ENCODE measurements at places on chromosomes 2 and 18.

DNA sequence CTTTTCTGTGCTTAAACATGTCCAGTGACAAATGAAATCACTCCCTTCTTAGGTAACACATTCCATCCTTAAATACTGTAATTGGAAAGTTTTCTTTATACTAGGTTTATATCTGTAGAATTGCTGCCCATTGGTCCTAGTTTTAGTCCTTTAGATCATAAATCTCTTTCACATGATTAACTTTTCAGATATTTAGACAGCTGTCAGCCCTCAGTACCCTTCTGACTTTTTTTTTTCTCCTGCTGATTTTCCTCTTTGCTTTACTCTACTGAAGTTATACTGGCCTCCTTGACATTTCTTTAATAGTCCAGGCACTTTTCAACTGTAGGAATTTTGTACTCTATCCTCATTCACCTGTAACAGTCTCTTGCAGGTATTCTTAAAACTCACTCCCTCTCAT, 28.9 kb downstream of the RBBP8 start:
- DNase-seq: no peak

GRCh38 chr18:58091099-58091611, 47.1 kb downstream of the NEDD4L start:
- no peak for DNase-seq

GRCh38 chr18:26233208-26233607, 7.0 kb downstream of the TAF4B start:
- no peak for DNase-seq

GRCh38 chr2:202031246-202031951, 2.3 kb upstream of the FZD7 start:
- no peak for DNase-seq

DNA sequence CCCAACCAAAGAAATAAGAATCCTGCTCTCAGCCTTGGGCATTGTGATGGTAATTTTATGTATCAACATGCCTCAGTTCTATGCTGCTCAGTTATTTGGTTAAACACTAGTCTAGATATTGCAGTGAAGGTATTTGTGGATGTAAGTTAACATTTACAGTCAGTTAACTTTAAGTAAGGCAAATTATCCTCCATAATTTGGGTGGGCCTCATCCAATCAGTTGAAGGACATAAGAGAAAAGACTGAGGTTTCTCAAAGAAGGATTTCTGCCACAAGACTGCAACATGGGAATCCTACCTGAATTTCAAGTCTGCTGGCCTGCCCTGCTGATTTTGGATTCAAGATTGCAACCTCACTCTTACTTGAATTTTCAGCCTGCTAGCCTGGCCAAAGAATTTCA, 975.5 kb upstream of the ACVR2A start:
- no peak for DNase-seq

GRCh38 chr2:108392029-108392428, 14.3 kb downstream of the SULT1C4 start:
- DNase-seq: no peak

- DNase-seq: no peak
These were observed 63.0 kb upstream of the DSC1 start for GRCh38 chr18:31225668-31226067.

GRCh38 chr2:183678908-183679307, 554.7 kb downstream of the NUP35 start:
- DNase-seq: no peak

DNA sequence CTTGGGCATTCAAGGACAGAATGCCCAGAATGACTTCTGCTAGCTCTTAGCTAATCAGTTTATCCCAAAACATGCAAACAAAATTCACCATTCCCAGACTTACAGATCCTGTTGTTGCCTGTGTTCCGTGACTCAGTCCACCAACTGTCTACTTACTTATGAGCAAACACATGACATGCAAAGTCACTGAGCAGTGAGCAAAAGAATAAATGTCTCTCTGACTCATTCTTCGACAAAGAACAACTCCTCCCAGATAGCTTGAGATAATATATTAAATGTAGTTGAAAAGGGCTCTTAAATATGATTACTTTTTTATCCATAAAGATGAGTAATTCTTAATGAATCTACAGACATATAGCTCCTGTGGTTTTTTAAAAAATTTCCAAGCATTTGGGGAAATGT, 9.0 kb upstream of the CREG2 start:
- DNase-seq: no peak

GRCh38 chr2:145154731-145155130, 634.8 kb upstream of the ZEB2 start:
- no peak for DNase-seq

- no peak for DNase-seq
These were observed 423.5 kb upstream of the FANCL start for GRCh38 chr2:58664523-58665151.

DNA sequence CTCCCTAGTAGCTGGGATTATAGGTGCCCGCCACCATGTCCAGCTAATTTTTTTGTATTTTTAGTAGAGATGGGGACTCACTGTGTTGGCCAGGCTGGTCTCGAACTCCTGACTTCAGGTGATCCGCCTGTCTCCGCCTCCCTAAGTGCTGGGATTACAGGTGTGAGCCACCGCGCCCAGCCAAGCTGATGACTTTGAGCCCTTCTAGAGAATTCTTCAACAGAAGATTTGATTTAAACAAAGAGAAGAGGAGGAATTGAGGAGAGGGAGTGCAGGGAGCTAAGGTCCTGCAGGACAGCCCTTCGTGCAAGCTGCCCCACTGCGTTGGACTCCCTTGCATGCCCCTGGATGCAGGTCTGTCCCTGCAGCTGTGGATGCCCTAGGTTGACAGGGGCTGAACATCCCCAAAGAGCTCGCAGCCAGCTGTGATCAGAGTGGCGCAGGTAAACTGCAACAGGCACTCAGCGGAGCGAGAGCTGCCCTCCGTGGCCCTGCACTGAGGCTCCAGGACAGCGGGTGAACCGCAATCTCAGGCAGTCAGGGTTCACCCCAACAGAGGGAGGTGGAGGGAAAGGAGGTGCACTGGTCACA, 13.7 kb downstream of the ADRA2B start:
- DNase-seq: peak; percentile 7

GRCh38 chr2:164439885-164440284, 181.4 kb downstream of the GRB14 start:
- no peak for DNase-seq

DNA sequence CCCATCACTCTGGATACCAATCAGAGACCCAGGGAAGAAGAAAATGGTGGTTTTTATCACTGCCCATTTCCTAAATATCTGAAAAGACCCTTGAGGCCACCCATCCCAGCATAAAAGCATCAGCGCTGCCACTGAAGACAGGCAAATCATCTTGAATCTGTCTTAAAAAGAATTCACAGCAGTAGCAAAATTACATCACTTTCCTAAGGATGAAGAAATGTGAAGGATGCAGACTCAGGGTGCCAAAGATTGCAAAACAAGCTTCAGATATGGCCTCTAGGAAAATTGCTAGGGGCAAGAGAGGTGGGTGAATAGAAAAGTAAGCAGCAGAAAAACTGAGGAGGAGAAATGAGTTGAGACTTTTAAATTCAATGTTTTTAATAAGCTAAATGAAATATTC, 70.0 kb downstream of the SLC25A12 start:
- no peak for DNase-seq

DNA sequence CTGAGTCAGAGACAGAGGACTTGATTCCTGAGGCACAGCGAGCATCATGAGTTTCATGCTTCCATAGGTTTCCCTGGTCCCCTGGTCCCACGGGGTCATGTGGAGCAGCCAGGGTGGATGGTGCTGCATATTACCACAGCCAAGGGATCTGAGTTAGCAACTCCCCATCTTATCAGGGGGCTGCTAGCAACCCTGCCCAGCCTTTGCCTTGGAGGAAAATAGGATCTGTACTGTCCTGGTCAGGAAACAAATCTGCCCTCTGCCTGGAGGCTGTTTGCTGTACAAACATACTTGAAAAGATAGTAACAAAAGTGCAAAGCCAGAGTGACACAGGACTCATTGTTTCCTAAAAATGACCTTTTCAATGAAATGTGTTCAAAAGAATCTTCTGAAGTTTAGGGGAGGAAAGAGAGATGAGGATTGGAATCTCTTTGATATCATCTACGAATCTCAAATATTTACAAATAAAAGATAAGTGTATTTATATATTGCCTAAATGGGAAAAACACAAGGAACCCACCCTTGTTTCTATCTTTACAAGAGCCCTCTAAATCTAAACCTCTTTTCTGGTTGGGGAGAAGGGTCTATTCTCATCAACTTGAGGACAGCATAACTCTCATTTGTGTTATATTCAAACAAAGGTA, 194.8 kb downstream of the CD226 start:
- no peak for DNase-seq

GRCh38 chr2:150876251-150876950, 385.3 kb downstream of the RBM43 start:
- DNase-seq: no peak

GRCh38 chr2:63755965-63756364, 85.7 kb upstream of the UGP2 start:
- DNase-seq: no peak

- no peak for DNase-seq
These were observed 228.0 kb downstream of the ATAD2B start for GRCh38 chr2:23698721-23699579.

DNA sequence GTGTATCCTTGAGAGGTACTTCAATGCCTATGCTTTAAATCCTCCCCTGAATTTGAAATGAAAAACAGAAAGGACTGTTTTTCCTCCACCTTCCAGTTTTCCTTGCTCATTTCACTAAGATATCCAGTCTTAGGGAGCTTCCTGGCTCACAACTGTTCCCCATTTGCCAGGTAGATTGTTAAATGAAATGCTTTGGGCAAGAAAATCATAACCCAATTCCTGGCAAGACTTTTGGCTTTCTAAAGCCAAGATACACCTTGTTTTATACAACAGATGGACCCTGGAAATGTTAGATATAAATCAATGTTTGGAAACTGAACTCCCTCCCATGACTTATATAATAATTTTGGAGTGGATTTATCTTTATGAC, 3.6 kb upstream of the CHMP3 start:
- DNase-seq: no peak

GRCh38 chr2:218003281-218003944, 618 bp upstream of the TNS1 start:
- DNase-seq: no peak

DNA sequence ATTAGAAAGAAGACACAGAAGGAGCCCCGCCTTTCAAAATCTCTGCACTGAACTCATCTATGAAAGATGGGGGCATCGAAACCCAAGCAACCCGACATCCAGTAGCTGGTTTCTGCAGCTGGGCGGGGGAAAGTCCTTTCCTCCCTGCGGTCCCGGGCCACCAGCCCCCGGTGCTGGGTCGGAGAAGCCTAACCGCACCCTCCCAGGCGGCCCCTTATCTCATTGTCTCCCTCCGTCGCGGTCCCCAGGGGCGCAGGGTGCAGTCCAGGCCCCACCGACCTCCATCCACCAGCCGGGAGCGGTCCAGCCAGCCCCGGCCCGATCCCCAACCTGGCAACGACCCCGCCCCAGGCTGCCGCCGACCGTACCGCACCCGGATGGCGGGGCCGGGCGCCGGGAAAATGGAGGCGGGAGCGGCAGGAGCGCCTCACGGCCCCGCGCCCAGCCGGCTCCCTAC, 452 bp downstream of the RAPH1 start:
- DNase-seq: peak; percentile 43

GRCh38 chr2:220496513-220496912, 869.1 kb downstream of the SLC4A3 start:
- DNase-seq: no peak

DNA sequence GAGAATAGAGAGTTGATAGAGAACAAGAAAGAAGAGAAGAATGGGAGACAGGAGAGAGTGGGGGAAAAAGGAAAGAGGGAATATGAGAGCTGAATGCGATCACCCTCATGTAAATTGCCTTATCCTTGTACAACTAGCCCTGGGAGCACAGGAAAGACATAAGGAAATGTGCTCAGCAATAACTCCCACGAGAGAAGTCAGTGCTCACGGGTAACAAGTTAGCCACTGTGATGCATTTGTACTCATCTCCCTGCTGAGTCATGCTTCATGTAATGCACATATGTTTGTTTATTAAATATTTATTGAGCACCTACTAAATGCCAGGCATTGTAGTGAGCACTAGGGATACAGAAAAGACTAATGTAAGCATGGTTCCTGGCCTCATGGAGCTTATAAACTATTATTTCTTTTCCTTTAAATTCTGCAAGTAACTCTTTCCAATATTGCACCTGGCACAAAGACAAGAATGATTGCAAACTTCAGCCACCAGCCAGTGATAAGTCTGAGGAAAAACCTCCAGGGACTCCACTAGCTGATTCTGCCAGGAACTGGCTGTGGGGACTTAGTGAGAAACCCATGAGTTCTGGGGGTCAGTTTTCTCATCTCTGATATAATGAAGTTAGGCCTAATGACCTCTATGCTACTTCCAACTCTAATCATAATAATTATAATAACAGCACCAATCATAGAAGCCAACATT, 124.1 kb downstream of the LNPK start:
- no peak for DNase-seq

DNA sequence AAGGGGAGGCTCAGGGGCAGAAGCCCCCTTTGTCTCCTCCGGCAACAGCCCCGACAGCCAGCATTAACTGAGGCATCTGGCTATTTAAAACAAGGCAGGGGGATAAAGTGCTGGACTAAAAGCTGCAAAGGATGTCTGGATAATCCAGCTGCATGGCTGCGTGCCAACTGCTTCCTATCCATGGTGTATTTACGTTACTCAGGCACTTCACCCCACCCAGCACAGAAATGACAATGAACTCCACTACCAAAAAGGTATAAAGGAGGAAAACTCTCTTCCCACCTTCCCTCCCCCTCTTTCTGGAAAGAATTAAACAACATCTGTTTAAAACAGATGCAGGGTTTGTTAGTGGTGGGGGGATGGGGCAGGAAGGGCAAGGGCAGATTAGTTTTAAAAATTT, 82.5 kb downstream of the SPRED2 start:
- DNase-seq: no peak

DNA sequence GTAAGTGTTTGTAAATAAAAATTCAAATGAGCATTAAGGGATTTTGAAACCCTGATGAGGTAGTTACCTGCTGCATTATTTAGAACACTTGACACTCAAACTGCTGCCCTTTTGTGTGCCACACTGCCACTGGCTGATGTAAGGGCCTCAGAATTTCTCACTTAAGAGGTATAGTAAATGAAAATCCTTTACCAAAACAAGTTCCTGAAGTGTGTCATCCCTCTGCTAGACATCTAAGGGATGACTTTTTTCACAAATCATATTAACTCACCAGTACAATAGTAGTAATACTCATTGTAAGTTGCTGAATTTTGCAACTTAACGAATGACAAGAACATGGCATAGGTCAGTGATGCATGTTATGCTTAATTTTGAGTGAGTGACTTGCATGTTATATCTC, 274.9 kb upstream of the UBE2E3 start:
- no peak for DNase-seq

Data from GM12892 (cell line).